Hematopoietic multipotent progenitor cell treated with erythropoietin and hydrocortisone succinate and interleukin-3 and kit ligand, for 6 days (in vitro differentiated cells): ENCODE measurements at places on chromosomes 7 and 10.

GRCh38 chr10:110149259-110149658, 58.1 kb upstream of the MXI1 start:
- peak; percentile 93 for DNase-seq

DNA sequence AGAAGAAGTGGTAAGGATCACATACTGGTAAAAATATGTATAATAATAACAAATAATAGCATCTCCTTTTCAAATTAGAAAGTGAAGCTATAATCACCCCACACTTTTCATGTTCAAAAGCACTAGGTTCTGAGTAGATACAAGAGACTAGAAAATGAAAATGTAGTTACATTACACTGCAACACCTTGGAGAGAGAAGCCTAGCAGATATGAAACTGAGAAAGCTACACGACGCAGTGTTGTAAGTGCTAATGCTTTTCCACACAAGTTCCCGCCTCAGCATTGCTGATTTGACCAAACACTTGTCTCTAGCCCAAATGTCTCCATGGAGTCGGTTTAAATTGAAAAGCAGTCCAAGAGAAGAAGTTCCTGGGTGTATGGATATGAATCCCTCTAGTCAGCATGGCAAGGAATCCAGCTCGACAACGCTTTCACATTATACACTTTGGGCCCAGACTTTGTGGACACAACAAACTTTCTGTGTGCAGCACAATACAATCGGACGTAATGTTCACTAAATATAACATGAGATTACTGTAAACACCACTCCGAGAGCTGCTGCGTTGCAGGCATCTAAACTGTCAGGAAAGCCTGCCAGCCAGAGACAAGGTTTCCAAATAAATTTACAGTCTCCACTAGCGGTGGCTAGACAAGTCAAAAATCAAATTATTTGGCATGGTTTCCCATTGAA, 1.7 kb downstream of the PDE1C start:
- no peak for DNase-seq

DNA sequence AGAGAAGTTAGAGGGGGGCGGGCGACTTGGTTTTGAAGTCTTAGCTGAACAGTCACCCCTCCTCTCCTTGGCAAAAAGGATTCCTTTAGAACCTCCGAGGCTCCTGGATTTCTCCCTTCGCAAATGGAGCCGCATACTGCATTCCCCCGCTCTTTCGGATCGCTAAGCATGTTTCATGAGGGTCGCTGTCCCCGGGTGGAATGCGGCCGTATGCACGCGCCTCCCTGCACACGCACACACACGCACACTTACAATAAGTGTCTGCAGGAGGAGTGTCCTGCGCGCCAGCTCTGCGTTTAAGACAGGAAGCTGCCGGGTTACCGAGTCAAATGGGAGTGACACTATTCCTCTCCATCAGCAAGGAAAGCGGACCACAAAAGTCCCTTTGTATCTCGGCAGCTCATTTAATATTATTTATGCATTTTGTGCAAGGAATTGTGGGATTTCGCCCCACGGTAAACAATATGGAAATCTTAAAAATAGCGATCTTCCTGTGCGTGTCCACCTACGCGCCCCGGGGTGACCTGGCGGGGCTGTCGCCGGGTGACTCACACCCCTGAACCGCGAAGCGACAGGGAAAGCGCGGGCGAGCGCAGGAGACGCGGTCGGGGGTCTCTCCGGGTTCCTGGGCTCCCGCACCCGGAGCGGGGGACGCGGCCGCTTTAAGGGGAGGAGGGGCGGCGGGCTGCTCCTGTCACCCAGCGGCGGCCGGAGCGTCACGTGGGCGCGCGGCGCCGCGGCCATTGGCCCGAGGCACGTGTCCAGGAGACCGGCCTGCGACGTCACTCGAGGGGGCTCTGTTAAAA, 988 bp upstream of the EN2 start:
- peak; percentile 35 for DNase-seq

- DNase-seq, result no peak
These were observed 44.7 kb downstream of the IMMP2L start for GRCh38 chr7:111517549-111517951.

GRCh38 chr7:108136191-108136688, 6.1 kb upstream of the LAMB4 start:
- peak; percentile 57 for DNase-seq

DNA sequence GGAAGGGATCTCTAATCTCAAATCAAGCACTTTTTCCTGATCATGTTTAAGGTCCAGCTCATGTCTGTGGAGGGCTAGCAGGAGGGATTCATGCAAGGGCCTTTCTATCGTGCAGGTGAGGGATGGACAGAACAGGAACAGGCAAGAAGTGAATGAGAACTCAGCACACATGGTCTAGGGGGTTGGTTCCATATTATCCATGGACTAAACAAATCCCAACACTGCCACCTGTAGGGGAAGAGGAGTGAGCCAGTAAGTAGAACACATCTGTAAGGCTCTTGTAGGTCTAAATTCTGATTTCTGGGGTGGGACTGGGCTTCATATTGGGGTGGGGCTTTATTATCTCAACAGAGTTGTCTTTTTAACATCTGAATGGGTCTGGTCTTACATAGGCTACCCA, 138.0 kb upstream of the TARP start:
- peak; percentile 57 for DNase-seq

GRCh38 chr7:24245362-24245761, 38.6 kb upstream of the NPY start:
- no peak for DNase-seq

- DNase-seq, result no peak
These were observed 21.9 kb downstream of the DPY19L1 start for GRCh38 chr7:35015346-35015859.

- DNase-seq, result no peak
These were observed 33.4 kb upstream of the BMPR1A start for GRCh38 chr10:86723009-86723408.

- no peak for DNase-seq
These were observed 232.5 kb downstream of the CDK14 start for GRCh38 chr7:90828601-90829000.

DNA sequence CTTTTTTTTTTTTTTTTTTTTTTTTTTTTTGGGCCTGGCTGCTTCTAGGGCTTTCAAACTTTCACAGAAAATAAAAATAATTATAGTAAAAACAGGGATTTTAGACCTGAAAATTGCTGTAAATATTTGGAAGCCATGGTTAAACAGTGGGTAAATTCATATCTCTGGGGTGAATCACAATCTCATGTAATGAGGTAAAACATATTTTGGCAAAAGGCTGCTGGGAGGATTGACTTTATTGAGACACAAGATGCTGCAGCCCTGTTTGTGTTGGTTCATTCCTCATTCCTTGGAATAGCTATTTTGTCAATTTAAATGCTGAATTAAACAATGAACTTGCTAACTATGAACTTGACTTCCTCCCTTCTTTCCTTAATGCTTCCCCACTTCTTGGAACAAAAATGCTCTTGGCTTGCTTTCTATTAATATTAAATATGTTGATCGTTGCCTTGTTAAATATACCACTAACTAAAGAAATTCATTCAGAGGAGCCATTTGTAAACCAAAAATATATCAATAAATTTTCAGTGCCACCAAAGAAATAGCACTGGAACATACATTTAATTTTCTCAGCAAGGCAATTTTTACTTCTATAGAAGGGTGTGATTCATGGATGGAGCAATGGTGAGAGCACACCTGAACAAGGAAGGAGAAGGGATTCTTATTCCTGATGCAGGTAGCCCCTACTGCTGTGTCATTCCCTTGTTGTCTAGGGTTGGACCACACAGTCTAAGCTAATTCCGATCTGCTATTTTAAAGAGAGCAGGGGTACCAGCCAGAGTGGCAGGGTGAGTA, 24.6 kb downstream of the AGK start:
- DNase-seq, result no peak

GRCh38 chr7:143248761-143249354, 14.4 kb upstream of the GSTK1 start:
- DNase-seq, result no peak

- DNase-seq, result no peak
These were observed 51.1 kb upstream of the TSPAN13 start for GRCh38 chr7:16702441-16702840.

DNA sequence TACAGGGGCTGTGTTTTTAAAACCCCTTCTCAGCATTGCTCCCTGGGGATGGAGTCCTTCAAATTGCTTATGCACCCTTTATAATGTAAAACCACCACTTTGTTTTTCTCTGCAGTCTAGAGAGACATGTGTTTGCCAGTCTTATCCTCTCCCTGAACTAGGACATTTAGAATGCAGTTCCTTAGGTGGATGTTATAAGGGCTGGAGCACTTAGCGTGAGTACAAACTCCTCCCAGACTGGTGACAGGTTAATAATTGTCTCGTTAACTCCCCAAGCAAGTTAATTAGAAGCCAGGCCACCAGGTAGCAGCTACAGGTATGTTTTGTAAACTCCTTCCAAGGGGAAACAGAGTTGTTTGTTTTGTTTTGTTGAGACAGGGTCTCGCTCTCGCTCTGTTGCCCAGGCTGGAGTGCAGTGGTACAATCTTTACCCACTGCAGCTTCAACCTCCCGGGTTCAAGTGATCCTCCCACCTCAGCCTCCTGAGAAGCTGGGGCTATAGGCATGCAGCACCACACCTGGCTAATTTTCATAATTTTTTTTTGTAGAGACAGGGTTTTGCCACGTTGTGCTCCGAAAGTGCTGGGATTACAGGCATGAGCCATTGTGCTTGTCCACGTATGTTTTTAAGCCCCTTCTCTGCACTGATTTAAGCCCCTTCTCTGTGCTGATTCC, 100.2 kb downstream of the FAM107B start:
- no peak for DNase-seq

DNA sequence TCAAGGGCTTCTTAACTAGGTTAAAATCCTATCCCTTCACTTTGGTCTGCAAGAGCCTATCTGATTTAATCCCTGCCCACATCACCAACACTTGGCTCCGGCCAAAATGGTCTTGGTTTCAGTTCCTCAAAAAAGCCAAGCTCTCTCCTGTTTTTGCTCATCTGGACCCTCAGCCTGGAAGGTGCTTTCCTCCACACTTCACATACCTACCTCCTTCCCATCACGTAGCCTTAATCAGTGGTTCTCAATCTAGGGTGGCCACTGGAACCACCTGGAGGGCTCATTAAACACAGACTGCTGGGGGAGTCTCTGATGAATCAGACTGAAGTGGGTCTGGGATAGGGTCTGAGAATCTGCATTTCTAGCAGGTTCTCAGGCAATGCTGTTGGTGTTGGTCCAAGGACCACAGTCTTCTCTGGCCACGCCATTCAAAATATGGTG, 227.0 kb upstream of the AOAH start:
- DNase-seq, result no peak

DNA sequence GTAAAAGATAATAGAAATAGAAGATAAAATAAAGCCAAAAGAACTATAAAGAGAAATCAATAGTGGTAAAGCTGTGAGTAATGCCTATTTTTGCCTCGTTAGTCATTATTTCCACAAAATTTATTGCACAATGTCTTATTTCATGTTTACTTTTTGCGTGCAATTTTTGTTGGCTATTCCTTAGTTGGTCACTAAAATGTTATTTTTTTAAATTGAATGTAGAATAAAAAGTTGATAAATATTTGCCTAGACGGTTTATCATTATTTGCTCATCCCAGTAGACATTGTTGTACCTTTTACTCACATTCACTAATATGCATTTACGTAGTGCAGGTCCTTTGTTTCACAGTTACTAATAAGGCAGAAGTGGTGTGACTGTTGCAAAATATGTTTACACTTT, 227.8 kb upstream of the BMPER start:
- no peak for DNase-seq

GRCh38 chr7:159078193-159078910, 66.3 kb downstream of the VIPR2 start:
- DNase-seq, result no peak

- no peak for DNase-seq
These were observed 247.5 kb downstream of the FOXP2 start for GRCh38 chr7:114662002-114662677.

- no peak for DNase-seq
These were observed 9.8 kb upstream of the FAS start for GRCh38 chr10:88980800-88981199.

- no peak for DNase-seq
These were observed 543.0 kb upstream of the FZD8 start for GRCh38 chr10:36185097-36185496.

DNA sequence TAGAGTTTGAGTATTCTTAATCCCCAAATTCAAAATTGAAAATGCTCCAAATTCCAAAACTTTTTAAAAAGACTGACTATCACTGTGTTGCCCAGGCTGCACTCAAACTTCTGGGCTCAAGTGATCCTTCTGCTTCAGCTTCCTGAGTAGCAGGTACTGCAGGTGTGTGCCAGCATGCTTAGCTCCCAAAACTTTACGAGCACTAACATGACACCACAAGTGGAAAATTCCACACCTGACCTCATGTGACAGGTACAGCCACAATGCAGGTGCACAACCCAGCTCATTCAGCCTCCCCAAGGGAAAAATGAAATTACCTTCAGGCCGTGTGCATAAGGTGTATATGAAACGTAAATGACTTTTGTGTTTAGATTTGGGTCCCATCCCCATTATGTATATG, 16.5 kb downstream of the CDC123 start:
- no peak for DNase-seq

GRCh38 chr7:100641860-100642533, 645 bp upstream of the TFR2 start:
- DNase-seq, result peak; percentile 65

- DNase-seq, result no peak
These were observed 195.1 kb downstream of the CCDC3 start for GRCh38 chr10:12806228-12807095.

GRCh38 chr10:14294347-14295059, 36.2 kb downstream of the FRMD4A start:
- DNase-seq, result no peak

GRCh38 chr7:13312307-13312706, 624.9 kb downstream of the ARL4A start:
- DNase-seq, result peak; percentile 2

DNA sequence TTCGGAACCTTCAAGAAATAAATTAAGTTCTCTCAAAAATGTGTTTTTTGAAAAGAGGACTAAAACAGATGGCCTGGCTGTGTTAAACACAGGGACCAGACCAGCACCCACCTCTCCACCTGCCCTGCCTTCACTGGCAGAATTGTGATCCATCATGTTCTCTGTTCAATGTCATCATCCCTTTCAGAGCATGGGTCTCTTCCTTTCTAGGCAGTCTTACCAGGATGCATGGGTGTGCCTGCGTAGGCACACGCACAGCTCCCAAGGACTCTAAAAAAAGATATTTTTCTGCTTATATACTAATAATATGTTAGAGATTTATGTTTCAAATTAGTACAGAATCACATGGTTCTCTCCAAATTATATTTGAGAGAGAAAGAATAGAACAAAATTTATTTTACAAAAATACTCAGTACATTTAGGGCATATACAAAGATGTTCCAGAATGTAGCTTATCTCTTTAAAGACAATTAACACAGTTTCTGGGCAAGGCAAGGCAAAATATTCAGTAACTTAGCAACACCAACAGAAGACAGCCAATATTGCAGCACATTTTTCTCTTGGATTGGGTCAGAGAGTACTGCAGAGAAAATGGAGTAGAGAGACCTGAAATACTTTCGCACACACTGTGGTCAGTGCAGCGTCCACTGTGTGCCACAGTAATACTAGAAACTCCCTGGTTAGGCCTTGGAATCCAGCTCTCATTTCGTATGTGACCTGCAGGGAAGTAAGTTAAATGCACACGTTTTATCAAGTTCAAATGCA, 52.8 kb downstream of the EGFR start:
- DNase-seq, result no peak
